AG09319 (cell line): ENCODE measurements at places on chromosomes 1 and 21.

DNA sequence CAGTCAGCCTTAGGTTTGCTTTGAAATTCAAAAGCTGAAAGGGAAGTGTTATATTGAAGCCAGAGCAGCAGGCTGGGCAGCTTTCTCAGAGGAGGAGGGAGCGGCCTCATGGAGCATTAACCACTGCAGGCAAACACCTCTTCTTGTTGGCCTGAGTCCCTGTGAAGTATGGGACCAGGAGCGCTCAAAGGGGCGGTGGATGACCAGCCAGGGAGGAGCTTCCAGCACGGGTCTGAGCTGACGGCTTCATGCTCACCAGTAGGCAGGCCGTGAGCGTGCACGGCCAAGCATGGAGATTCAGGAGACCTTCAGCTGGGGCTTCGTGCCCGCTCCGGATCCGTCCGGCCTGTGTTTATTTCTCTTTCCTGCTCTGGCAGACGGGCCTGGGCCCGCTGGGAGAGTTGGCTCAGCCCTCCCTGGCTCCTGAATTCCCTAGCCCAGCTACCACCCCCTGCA, 245.2 kb downstream of the TRABD2B start:
- DNase-seq = no peak

DNA sequence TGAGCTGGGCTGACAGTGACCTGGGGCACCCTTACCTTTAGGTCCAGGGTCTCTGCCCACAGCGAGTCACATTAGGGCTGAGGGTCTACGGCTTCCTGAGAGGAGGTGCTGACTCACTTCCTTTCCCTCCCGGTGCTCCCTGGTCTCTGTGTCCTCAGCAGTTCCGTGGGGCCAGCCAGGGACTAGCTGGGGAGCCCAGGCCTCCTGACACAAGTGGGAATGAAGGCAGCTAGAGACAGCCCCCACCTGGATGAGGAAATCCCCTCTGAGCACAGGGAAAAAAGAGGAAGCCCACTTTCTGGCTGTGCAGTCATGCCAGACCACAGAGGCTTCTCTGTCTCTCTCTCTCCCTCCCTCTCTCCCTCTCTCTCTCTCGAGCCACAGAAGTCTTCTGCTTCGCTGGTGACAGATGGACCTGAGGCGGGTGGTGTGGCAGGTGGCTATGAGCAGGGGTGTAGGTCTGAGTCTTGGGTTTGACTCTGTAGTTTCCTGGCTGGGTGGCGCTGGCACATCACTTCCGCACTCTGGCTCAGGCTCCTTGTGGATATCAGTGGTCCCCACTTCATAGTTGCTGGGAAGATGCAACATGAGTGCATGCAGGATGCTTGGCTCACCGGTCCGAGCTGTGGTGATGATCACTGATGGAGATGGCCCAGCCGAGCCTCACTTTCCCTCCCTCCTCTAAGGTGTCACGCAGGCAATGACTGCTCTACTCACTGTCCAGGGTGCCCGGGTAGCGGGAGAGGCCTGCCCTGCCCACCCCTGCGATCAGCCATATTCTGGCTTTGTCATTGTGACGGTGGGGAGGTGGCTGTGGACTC, 3.5 kb downstream of the SLC66A1 start:
- no peak for DNase-seq

DNA sequence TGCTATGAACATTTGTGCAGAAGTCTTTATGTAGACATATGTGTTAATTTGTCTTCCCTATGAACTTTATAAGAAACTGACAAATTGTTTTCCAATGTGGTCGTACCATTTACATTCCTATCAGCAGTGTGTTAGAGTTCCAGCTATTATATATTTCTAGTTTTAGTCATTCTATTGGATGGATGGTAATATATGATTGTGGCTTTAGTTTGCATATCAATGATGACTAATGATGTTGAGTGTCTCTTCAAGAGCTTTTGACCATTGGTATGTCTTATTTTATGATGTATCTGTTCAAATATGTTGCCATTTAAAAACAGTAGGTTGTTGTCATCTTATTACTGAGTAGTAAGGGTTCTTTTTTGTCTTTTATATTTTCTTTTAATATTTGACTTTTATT, 16.2 kb upstream of the ZNF326 start:
- no peak for DNase-seq

- no peak for DNase-seq
Measured at GRCh38 chr1:65166572-65167305, 18.7 kb downstream of the AK4 start.

- DNase-seq = no peak
Measured at GRCh38 chr1:1020000-1020404, at the start of gene AGRN. TSS of gene AGRN (plus strand) at chr1:1020120. CDS start at chr1:1020173, 53 bp downstream.

DNA sequence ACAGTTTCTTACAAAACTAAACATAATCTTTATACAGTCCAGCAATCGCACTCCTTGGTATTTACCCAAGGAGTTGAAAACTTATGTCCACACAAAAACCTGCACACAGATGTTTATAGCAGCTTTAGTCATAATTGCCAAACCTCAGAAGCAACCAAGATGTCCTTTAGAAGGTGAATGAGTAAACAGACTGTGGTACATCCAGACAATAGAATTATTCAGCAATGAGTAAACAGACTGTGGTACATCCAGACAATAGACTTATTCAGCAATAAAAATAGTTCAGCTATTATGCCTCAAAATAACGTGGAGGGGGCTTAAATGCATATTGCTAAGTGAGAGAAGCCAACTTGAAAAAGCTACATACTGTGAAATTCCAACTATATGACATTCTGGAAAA, 87.0 kb upstream of the GALNT2 start:
- DNase-seq = no peak

- DNase-seq = no peak
Measured at GRCh38 chr1:110879758-110880606, 7.0 kb downstream of the CD53 start.

GRCh38 chr1:172719694-172720138, 60.8 kb downstream of the FASLG start:
- DNase-seq = no peak

GRCh38 chr1:16091296-16091695, 17.8 kb upstream of the FAM131C start:
- no peak for DNase-seq

DNA sequence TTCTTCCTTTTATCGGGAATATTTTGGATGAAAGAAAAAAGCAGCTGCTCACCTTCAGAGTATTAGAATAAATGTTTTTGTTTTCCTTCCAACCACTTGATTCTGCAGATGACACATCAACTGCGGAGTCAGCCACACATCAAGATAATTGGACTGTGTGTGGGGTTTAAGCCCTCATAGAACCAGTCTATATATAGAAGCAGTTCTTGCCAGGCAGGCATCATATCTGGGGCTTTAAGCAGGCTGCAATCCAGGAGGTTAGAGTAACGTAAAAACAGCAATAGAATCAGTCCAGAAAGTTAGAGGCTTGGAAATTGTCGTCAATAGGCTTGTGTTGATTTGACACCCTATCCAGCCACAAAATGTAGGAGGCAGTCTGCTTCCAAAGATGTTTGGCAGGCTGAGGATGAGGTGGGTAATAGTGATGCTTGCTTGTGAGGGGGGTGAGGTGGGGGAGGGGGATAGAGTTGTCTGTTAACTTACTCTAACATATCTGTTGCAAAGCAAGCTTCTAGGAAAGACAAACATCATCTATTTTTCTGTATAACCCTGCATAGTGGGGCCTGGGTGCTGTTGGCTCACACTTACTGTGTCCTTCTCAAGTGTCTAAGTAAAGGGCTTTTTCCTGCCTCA, 64.8 kb downstream of the PEX14 start:
- no peak for DNase-seq

DNA sequence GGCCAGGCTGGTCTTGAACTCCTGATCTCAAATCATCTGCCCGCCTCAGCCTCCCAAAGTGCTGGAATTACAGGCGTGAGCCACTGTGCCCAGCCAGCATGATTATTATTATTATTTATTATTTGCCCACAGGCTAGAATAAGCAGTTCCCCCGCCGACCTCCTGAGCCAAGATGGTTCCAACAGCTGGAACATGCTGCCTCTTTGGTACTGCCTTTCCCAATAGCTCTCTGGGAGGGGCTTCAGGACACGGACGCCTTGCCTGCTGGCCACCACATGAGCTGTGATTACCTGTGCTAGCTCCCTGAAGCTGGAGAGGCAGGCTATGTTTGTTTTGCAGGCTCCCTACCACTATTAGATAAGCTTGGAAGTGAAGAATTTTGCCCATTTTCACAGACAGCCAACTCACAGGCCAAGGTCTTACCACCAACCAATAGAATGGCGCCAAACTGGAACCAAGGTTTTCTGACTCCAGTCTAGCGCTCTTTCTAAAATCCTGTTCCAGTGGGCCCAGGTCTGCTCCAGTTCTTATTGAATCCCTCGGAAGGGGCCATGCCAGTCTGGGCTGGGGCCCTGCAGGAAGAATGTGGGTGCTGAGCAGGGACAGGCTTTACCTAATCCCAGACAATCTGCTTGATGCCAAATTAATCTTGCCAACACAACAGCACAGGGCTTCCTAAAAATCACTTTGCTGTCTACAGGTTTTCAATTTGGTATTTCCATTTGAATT, 2.1 kb upstream of the GPR61 start:
- DNase-seq = no peak

- DNase-seq = no peak
Measured at GRCh38 chr21:46385846-46386733, 62.1 kb downstream of the PCNT start.

DNA sequence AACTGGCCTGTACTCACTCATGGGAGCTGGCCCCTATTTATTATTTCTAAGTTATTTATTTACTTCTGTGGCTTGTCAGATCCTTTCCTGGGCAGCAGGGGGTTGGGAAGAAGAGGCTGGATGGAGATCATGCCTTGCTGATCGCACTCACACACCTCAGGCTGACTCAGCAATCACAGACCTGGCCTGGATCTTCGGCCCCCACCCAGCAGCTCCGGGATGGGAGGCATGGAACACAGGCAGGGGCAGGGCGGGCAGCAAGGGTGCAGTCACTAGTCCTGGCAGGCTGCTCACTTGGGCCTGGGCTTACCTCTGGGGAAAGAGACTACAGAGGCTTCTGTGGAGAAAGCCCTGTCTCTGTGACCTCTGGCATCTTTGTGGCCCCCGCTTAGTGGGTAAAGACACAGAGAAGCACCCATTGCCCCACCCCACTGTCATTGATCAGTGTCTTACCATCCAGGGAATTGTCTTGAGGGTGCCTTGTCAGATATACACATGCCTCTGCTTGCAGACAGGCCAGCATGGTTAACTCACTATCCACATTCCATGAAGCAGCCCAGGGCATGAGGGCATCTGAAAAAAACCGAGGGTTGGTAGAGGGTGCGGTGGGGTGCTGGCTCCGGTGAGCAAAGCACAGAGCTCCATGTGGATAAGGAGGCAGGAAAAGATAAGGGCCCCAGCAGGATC, 3.7 kb downstream of the ARTN start:
- DNase-seq = no peak

GRCh38 chr1:248625971-248626370, 8.9 kb downstream of the OR2T11 start:
- no peak for DNase-seq

DNA sequence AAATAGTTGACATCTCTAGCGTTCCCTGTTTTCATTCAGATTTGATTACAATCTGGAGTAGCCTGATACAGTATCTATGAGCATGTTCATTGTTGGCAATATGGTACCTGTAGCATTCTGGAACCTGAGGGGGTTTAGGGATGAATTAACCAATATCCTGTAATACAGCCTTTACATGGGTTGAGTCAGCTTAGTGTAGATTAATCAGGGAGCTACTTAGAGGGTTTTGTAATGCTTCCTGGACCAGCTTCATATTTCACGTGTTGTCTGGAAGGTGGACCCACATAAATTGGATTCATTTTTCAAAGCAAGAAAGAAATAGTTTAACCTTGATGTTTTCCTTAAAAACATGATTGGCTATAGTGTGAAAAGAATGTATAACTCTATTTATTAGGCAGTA, 3.6 kb downstream of the OTUD3 start:
- no peak for DNase-seq

- DNase-seq = no peak
Measured at GRCh38 chr1:157562515-157562914, 10.2 kb upstream of the FCRL5 start.

DNA sequence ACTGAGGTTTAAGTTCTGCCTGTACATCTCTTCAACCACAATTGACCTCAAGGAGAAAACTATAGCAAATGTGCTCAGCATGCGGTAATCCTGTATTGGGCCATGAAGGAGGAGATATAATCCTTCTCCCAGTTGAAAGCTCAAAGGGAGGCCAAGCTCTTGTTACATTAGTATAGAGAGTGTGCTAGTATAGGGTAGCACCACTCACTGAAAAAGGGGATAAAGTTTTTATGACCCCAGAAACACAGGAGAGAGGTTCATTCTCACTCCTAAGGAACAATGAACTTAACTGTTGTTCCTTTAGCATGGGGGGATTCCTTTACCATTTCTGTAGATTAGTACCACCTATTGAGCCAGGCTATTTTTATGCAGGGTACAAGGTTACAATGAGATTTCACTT, 267.7 kb downstream of the LRRIQ3 start:
- DNase-seq = no peak

GRCh38 chr1:232891071-232891470, 59.3 kb upstream of the NTPCR start:
- DNase-seq = peak; percentile 79

- DNase-seq = peak; percentile 22
Measured at GRCh38 chr1:87292684-87293493, 35.8 kb upstream of the LMO4 start.

GRCh38 chr1:20187103-20187812, 940 bp upstream of the PLA2G2C start:
- DNase-seq = no peak

GRCh38 chr1:69157046-69157756, 410.5 kb upstream of the LRRC7 start:
- DNase-seq = no peak

DNA sequence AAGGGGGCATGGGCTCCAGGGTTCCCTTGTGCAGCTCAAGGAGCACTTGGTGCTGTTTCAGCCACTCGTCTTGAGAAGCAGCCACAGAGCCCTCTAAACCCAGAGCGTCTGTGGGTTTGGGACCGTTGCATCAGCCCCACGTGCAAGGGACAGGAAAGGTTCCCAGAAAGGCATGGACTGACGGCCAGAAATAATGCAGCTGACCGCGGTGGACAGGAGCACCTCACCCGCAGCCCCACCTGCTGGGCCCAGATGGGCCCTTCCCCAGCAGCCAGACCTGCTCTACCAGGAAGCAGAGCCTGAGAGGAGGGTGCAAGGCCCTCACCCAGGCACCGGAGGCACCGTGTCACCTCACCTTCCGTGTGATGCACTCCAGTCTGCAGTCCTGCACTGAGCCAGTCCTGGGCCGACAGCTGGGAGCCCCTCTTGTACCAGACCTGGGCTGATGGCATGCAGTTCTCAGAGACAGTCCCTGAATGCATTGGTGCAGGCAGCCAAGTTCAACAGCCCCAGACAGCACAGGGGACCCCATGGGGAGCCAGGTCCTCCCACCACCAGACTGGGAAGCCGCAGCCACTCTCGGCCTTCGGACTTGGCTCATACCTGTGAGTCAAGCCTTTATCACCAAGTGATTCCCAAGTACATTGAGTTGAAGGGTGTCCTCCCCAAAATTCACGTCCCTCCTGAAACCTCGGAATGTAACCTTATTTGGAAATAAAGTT, 4.8 kb upstream of the TFF3 start:
- DNase-seq = no peak

DNA sequence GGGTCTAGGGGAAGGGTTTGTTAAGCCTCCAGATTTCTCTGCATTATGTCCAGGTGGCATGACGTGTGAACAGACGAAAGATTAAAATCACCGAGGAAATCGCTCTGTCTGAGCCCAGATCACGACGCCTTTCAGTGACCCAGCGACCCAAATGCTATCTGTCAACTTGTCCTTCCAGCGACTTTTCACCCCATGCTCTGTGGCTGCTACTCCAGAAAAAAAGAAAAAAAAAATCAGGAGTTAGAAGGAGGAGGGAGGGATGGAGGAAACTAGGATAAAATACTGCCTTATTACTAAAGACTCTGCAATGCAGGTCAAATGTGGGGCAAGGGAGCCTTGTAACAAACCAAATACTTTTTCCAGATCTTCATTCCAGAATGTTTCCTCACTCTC, 352.0 kb downstream of the NUF2 start:
- no peak for DNase-seq
